A549 treated with RU486 at 1 μM for 4 hours (cell line): ENCODE measurements at places on chromosomes 6 and 20. TPM values are rescaled to one million over a fixed set of nuclear protein-coding genes. Genes with fewer than 3 reads are reported as not detected.

The KCNK5 gene
- 1.0 to 1.7 TPM (median 1.4 TPM) in 5 replicates for total RNA-seq

The RAET1L gene
- 0.29 to 0.47 TPM (median 0.41 TPM) in 4 of 5 replicates, not detected in the other for total RNA-seq

The FILIP1 gene
- 0.19 to 0.35 TPM (median 0.29 TPM) in 5 replicates for total RNA-seq

The SLC17A3 gene
- total RNA-seq, result 0.53 to 1.4 TPM (median 0.93 TPM) in 5 replicates

The ABHD16B gene
- total RNA-seq, result not detected in 5 replicates

The TRAPPC3L gene
- total RNA-seq, result not detected in 5 replicates
